ENCODE measurements at places on chromosomes 4 and X.

GRCh38 chr4:112604589-112604988, 32.1 kb downstream of the ZGRF1 start:
- DNase-seq: peak; percentile 69

DNA sequence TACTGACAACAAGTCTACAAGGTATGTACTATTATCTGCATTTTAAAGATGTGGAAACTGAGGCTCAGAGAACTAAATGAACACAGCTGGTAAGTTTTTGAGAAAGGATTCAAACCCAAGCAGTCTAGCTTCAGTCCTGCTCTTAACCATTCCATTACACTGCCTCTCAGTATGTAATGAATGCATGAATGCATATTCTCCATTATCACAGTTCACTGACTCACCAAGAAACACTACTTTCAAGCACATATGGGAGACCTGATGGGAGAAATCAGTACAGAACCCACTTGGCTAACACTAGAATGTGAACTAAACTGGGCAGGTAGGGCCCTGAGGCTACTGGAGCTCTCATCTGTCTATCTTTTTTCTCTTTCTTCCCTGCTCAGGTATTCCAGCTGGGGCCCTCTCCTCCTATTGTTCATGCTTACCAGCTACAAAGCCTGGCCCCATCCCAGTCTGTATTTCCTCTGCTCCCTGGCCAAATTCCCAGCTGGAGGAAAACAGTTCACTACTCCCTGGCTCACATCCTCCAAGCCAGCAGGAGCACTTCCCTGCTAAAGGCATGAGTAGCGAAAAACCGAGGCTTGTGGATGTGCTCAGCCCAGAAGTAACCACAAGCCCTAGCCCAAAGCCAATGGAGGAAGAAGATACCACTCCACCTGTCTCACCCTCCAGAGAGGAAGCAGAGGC, 178.2 kb upstream of the ARHGEF9 start:
- no peak for DNase-seq

DNA sequence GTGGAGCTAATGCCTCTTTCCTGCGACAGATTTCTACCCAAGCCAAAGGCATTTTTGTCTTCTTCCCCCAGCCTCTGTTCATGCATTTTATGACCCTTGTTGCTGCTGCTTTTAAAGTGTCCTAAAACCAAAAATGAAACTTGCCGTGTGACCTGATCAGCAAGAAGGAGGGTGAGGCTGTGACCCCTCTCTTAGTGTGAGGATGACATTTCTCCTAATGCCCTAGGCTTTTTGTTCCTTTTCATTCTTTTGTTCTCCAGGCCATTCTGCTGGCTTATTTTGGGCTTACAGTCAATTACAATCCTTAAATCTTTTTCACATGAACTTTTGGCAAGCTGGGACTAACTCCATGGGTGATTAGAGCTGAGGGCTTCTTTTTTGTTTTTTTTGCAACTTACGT, 34.4 kb downstream of the PTTG2 start:
- DNase-seq: no peak

GRCh38 chrX:27882695-27883094, 74.9 kb downstream of the MAGEB10 start:
- no peak for DNase-seq

DNA sequence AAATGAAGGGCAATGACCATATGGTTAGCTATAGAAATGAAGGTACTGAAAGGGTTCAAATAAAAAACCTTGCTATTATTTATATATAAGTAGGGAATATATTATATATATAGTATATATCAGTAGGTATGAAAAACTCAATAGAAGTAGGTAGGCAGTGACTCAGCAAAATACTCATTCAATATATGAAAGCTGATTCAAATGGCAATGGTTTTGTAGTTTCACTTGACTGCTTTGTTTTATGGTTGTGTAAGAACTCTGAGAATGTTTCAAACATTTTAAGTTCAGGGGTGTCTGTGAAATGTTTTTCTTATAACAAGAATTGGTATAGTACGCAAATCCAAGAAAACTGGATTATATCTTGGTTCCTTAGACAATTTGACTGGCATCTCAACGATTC, 4.1 kb downstream of the ZNF280C start:
- no peak for DNase-seq

GRCh38 chr4:39464886-39465501, 6.1 kb downstream of the LIAS start:
- no peak for DNase-seq

GRCh38 chrX:129599996-129600395, 54.8 kb downstream of the APLN start:
- DNase-seq: no peak

DNA sequence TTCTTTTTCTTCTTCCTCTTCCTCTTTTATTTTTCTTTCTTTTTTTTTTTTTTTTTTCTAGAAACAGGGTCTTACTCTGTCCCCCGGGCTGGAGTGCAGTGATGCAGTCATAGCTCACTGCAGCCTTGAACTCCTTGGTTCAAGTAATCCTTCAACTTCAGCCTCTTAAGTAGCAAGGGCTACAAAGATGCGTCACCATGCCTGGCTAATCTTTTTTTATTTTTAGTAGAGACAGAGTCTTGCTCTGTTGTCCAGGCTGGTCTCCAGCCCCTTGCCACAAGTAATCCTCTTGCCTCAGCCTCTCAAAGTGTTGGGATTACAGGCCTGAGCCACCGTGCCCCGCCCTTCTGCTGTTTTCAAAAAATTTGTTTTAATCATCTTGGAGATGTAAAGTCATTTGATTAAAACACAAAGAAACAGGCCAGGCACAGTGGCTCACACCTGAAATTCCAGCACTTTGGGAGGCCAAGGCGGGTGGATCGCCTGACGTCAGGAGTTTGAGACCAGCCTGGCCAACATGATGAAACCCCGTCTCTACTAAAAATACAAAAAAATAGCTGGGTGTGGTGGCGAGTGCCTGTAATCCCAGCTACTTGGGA, 28.1 kb downstream of the SYNPO2 start:
- DNase-seq: no peak
